ENCODE measurements at places on chromosomes 13 and 19.

- DNase-seq, result no peak
These were observed 565.1 kb downstream of the LIG4 start for GRCh38 chr13:107650081-107650701.

DNA sequence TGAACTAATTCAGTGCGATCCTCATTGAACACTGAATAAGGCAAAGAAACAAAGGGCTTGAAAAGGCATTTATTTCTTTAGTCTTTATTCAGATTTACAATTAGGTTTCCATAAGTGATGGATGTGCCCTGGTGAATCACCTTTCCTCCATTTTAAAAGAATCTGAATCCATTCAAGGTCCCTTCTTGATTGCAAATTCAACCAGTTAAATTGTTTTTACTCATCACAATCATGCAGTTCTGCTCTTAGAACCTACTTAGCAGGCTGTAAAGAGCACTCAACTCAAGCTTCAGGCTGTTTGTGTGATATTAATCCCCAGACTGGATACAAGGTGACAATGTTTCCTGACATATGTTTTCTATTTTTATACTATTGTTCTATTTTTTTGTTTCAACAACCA lies 321.0 kb downstream of the TBC1D4 start:
- DNase-seq, result no peak

DNA sequence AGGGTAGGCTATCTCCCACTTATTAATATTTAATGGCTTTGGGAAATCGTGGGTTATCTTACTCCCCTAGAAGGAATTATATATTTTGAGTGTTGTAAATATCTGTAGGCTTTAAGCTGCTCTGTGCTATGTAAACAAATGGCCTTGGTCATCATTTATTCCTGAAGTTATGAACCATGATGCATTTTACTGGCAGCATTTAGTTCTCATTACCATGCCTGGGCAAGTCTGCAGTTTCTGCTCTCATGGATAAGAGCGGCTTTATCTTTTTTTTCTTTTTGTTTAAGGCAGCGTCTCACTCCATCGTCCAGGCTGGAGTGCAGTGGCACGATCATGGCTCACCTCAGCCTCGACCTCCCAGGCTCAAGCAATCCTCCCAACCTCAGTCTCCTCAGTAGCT lies 156.1 kb downstream of the IRS2 start:
- no peak for DNase-seq

DNA sequence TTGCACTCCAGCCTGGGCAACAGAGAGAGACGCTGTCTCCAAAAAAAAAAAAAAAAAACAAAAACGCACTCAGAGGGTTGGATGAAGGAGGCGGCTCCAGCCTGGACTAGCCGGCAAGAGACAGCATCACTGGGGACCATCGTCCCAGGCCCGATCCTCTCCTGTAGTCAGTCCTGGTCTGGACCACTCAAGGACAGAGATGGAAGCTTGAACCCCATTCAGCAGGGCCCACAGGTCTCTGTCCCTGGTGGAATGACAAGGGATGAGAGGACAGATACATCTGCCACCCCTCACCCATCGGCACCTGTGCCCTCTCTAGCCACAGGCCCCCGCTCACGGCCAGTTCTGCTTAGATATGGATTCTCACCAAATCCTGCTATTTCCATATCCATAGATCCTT lies 14.0 kb downstream of the ADGRE5 start:
- DNase-seq, result no peak

DNA sequence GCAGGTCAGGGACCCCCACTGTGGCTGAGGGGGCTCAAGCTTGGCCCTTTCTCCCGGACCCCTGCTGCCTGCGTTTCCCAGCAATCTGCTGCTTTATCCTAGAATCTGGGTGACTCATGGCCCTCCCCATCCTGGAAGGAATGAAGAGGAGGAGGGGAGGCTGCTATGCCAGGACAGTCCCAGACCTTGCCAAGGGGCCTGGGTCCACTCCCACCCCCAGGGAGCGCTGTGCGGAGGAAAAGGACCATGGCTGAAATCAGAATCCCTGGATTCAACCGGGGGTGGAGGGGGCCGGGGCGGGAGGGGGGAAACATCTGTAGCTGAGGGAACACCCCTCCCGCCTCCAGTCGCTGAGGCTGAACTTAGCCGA lies 20.5 kb downstream of the ZNF114 start:
- DNase-seq, result no peak

DNA sequence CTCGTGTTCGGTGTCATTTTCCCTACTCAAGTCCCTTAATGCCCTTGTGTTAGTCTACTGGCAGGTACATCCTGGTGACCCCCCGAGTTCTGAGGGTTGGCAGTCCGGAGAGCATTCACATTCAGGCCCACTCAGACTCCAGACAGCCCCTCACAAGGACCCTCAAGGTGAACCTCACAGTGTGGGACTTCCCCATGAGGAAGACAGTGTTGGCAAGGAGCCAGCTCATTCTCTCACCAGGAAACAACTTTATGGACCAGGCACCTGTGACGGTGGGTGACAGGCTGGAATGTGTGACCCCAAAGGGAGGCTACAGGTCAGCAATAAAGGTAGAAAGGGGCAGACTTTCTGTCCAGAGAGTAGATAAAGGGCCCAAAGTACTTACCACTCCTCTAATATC lies 24.5 kb downstream of the RDH8 start:
- no peak for DNase-seq

- no peak for DNase-seq
These were observed 71.9 kb downstream of the CHST8 start for GRCh38 chr19:33693678-33694077.

- peak; percentile 99 for DNase-seq
These were observed 259.5 kb downstream of the COL4A1 start for GRCh38 chr13:110047496-110047895.

DNA sequence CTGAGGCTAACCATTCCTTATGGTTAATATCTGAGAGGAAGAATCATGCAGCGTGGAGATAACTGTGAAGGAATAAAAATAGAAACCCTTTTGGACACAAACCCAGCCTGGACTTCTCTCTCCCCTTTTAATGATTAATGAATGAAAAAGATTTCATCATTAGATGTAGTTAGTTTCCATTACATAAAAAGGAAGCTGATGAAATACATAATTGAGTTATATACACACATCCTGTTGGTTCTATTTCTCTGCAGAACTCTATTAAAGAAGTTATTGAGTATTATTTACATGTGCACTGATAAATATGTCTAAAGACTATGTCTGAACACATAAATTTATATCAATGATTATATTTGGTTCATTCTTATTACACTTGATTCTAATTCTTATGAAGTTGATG lies 465.3 kb downstream of the GPC5 start:
- DNase-seq, result no peak

GRCh38 chr13:86052141-86052540 lies 252.9 kb upstream of the SLITRK6 start:
- no peak for DNase-seq

GRCh38 chr13:111184458-111185401 lies 69.6 kb downstream of the ARHGEF7 start:
- DNase-seq, result no peak

- no peak for DNase-seq
These were observed 60.0 kb downstream of the MLLT1 start for GRCh38 chr19:6219586-6220290.

DNA sequence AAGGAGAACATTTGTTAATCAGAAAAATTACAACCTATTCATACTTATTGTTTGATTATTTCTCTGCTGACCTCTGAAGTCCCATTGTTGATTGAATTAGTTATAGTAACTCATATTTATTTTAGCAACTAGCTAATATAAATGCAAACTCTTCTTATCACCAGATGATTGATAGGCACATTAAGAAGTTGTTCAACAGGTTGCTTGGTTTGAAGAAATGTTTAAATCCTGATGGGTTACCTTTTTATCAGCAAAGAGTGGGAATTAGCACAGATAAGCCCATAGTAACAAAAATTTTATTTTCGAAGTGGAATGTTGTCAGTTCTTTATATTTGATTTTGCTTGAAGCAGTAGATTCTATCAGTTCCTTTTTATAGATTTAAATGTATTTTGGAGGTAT lies 44.4 kb downstream of the KLF5 start:
- no peak for DNase-seq

DNA sequence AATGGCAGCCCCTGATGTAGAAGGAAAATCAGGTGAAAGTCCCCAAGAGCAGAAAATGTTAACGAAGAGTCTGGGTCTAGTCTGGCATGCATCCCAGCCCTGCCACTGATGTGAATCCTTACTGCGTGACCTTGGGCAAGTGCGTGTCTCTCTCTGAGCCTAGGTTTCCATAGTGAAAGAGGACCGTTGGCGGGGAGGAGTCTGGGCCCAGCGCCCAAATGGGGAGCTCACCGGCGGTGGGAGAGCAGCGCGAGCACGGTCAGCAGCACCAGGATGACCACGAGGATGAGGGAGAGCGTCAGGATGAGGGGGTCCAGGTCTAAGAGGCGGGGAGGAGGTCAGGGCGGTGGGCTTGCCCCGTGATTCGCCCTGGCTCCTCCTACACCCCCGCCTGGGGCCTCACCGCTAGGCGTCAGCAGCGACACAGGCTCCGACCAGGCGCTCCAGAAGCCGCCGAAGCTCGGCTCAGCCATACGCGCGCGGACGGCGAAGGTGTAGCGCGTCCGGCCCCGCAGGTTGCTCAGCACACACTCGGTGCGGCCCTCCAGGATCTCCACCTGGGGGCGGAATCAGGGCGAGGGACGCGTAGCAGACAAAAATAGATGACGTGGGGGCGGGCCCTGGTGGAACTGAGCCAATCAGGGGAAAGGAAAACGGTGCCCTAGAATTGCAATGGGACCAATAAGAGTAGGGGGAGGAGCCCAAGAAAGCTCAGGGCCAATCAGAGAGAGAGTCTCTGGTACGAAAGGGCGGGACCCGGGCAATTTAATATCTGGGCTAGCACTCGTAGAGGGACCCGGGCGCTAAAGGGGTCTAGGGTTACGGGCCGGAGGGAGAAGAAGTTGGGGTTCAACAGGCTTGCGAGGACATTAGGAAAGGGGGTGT lies 3.2 kb downstream of the EPOR start:
- DNase-seq, result peak; percentile 87

GRCh38 chr13:85266331-85266730 lies 532.9 kb downstream of the SLITRK6 start:
- DNase-seq, result no peak

- no peak for DNase-seq
These were observed 895.6 kb upstream of the SLC10A2 start for GRCh38 chr13:103961784-103962183.

- DNase-seq, result no peak
These were observed 46.8 kb downstream of the PTPRS start for GRCh38 chr19:5293612-5294378.

DNA sequence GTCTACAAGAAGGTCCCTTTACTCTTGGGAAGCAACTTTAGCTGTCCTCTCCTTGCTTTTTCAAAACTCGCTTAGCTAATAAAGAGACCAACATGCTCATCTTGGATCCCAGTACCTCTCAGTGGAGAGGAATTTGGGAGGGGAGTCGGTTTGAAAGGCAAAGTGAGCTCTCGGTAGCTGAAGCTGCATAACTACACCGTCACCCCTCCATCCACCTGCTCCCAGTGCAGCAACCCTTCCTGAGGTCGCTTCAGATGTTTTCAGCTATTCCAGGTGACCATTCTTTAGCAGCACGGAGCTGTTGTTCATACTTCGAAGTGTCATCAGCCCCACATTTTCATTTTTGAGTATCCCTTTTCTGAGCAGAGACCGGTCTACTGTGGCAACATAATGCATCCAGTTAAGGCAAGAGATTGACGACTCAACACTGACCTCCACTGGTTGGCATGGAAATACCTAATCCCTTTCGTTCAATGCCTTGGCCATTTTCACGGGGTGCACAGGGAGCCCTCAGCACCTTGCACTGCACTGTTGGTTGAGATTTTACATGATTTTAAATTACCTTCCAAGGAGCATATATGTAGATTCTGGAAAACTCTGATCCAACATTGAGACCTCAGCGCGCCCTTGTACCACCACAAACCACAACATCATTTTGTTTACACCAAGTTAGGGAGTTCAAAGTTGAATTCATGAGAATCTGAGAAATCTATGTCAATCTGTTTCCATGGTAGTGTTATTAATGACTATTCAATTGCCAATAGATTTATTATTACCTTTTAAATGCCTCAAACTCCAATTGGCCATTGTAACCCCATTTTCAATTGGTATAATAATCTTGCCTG lies 42.2 kb downstream of the DLEU7 start:
- DNase-seq, result peak; percentile 38

All from NCI-H774 (cell line).